ENCODE measurements at places on chromosomes 4 and X.
A peak's percentile ranks its signal among the peaks of the same experiment; 100 is the strongest.

DNA sequence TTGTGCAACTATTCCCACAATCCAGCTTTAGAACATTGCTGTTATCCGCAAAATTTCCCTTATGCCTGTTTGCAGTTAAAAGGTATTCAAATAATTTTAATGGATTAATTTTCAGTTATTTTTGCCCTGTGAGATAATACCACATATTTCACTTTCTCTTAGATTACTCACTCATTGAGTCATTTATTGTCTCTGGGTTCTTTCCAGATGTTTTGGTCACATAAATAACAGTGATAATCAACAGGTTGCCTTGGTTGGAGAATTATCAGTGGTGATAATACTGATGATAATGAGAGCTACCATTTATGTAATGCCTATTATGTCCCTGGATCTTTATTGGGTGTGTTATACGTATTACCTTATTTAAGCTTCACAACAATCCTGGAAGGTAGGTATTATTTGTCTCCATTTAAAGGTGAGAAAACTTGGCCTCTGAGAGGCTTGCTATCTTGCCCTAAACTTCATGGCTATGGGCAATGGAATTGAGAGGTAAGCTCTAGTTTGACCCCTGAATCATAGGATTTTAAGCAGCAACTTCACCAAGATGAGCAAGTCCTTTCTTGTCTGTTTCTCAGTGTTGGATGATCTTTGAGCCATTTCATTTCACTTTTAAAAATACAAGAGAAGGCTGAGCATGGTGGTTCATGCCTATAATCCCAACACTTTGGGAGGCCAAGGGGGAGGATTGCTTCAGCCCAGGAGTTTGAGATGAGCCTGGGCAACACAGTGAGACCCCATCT is 87.4 kb downstream of the KIT start:
- no peak for DNase-seq

DNA sequence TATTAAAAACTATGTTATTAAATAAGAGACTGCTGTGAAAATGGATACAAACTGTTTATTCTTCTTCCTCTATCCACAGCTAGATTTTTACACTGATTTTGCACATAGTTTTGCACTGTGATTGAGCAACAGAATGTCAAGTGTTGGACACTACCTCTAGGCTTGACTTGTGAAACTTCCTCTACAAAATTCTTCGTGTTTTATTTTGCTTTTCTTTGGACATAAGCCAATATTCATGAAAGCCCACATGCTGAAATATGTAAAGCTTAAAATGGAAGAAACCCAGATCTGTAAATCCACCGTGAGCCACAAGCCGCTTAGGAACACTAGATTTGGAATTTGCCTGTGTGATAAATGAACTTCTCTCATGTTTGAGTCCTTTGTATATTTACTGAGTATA is 849.4 kb downstream of the FSTL5 start:
- DNase-seq: no peak

DNA sequence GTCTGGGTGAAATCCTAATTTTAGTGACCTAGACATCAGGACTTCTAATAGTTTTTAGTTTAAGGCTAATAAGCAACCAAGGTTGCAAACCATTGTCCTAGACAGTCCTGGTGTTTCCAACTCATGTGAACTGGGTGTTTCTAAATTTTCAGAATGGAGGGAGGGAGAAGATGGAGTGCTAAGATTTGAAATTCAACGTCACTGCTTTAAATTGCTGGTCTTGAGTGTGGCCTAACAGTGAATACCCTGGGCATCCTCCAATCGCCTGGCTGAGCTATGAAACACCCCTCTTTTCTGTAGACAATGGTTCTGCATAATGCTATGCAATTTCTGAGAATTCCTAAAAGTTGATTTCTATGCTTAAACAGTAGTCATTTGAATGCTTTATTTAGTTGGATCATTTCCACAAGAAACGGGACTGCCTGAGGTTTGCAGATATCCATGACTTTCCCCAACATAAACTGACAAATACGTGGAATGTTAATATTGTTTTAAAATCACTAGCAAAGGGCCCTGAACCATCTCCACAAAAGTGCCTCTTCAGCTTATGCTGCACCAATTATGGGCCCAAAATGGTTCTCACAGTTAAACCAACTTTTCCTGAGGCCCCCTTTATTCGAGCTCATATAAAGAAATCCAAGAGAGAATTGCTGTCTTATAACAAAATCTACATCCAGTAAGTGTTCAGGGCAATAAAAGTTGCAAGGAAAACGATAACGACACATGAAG is 1.1 kb downstream of the FBXL5 start:
- DNase-seq: peak; percentile 39

DNA sequence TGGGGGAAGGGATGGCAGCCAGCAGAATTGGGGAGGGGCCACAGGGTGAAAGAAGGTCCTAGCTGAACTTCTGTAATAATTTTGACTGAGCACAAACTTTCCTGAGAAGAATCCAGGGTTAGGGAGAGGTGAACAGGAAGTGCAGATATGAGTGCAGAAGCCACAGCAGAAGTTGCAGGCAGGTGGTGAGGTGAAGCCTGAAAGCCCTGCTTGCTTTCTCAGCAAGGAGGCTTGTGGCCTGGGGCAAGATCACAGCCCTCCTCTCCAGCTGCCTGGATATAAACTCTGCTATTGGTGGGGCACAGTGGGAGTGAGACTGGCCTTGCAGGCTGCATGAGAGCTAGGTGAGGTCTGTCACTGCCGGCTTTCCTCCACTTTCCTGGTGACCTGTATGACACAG is 44.1 kb upstream of the UPRT start:
- DNase-seq: no peak

GRCh38 chrX:118350706-118351105 is 4.8 kb downstream of the WDR44 start:
- DNase-seq: no peak

DNA sequence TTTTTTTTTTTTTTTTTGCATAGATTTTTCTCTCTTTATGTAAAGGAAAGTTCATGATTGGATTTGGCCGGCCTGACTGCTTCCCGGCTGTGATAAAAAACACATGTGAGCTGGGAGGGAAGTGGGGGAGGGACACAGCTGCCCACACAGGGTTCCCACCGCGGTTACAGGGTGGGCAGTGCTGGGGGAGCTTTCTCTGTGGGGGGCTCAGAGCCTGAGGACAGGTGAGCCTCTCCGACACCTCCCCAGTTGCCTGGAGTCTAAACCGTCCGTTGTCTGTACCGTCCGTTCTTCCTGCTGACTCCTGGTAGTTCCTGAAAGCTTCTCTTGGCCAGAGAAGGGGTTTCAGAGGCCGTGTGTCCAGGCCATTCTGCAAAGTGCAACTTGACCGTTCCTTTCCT is 21.8 kb downstream of the SHOX start:
- DNase-seq: no peak

Data from myocyte (in vitro differentiated cells).